ENCODE measurements at places on chromosomes 6 and 20.

- DNase-seq, result no peak
These were observed 117.1 kb downstream of the IRF4 start for GRCh38 chr6:508614-509013.

GRCh38 chr6:10315034-10315433 lies 99.8 kb downstream of the TFAP2A start:
- DNase-seq, result no peak

DNA sequence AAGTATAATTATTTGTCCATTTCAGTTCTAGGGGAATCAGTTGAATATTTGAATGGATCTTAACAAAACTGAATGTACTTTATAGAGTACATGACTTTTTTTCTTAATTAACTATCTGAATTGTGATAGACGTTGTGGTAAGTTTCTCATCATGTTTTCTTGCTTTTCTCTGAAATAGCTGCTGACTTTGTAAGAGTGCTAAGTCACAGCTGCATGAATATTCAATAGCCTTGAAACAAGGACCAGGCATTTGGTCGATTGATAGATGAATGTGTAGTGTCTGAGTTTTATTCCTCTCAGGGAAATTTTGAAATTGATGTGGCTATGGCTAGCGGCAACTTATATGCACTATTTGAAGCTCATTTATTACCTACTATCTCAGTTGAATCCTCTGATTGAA lies 56.0 kb downstream of the ADGRB3 start:
- DNase-seq, result no peak

- DNase-seq, result no peak
These were observed 491 bp downstream of the GPSM3 start for GRCh38 chr6:32191696-32192607.

- no peak for DNase-seq
These were observed 32.0 kb downstream of the CEP43 start for GRCh38 chr6:167031082-167031709.

DNA sequence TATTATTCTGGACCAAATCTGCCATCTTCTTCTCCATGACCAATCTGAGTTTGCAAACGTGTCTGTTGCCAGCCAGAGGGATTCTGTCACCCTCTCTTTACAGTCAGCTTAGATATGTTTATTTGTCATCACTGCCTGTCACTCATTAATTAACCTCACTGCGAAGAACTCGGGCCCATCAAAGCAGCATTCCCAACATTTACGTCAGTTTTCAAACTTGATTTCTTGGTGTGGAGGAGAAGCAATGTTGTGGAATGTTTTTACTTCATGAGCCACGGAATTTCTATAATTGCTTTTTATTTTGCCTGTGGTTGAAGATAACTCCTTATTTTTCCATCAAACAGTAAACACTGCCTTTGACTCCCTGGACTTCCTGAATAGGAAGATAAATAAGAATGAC lies 91.8 kb upstream of the CNKSR3 start:
- no peak for DNase-seq

GRCh38 chr6:107699254-107699653 lies 124.9 kb downstream of the SCML4 start:
- DNase-seq, result no peak

Data from cerebellar nuclear complex (tissue), 1 donor.